Fibroblast of skin of abdomen (primary cell): ENCODE measurements at places on chromosomes 5 and 9.

DNA sequence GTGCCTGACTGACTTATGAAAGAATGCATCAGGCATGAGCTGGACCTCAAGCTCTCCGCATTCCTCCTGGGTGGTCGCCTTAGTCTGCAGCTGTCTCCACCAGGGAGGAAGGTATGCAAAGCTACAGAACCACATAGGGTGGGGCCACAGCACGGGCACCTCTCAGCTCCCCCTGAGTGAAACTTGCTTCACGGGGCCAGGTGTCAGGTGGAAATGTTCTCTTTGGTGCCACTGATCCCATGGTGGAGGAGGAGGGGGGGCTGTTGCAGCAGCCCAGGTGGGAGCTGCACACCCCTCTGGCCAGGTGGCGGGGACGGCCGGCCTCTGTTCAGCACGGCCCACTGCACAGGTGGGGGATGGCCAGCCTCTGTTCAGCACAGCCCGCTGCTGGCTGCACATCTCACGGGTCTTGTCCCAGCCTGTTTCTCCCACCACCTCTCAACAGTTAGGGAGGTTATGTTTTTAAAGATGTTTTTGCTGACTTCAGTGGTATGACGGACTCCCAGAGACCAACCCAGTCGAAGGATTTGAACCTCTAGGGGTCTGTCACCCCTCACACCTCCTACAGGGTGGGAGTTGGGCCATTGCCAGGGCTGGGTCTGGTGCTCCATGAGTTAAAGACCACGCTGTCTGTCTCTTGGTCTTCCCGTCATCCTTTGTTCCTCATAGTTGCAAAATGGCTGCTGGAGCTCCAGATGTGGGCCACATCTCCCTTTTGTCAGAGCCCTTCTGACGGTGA lies 34.3 kb downstream of the MRPL36 start:
- no peak for DNase-seq

GRCh38 chr5:115686738-115687074 lies 60.9 kb upstream of the TMED7 start:
- DNase-seq = peak; percentile 77

DNA sequence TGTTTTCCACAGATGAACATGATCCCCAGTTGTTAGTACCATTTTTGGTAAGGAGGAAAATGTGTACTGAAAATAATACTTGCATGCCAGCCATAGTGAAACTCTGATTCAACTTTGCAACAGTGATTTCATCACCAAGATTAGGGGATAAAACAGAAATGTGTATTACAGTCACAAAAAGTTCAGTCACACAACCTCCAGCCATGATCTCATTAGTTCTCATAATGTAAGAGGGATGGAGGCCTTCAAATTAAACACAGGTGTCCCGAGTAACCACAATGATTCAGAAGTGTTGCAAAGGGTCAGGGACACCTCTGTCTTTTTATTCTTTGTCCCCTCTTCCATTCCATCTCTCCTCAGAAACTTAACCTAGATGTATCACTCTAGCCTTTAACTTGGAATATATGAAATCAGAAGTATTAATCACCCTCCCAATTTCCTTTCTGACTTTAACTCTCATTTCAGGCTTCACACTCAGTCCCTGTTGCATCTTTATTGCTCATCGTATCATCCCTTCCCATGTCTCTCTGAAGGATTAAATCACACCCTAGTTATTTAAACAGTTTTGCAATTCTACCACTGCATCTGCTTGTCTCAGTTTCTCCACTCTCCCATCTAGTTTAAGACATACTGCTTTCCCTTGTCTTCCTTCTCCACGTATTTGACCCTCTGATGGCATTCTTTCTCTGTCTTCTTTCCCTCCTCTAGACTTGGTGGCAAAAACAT lies 291.2 kb downstream of the ADAMTS6 start:
- peak; percentile 99 for DNase-seq

DNA sequence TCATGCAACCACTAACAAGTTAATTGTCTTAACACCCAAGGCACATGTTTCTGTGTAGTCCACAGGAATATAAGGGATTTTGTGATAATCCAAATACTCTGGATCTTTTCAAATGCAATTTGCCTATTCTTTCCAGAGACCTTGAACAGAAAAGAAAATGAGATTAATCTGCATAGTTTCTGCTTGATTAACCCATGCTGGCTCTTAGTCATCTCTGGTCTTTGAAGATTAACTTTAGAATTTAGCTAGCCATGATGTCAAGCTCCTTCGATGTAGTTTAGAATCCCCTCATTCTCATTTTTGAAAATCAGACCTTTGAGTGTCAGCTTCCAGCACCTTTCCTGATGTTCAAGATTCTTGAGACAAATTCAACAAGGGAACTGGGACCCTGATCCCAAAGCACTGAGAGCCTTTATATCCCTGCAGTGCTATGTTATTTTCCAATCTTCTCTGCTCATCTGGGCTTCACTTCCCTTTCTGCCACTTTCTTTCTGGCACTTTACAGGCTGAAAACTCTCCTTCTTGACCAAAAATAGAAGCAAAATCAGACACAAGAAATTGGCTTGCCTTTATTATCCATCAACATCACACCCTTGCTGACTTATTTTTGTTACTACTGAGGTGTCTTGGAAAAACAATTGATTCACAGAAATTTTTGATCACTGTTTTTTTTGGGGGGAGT lies 155.5 kb downstream of the PALM2AKAP2 start:
- no peak for DNase-seq

GRCh38 chr9:121700165-121700831 lies 48.9 kb downstream of the DAB2IP start:
- no peak for DNase-seq

DNA sequence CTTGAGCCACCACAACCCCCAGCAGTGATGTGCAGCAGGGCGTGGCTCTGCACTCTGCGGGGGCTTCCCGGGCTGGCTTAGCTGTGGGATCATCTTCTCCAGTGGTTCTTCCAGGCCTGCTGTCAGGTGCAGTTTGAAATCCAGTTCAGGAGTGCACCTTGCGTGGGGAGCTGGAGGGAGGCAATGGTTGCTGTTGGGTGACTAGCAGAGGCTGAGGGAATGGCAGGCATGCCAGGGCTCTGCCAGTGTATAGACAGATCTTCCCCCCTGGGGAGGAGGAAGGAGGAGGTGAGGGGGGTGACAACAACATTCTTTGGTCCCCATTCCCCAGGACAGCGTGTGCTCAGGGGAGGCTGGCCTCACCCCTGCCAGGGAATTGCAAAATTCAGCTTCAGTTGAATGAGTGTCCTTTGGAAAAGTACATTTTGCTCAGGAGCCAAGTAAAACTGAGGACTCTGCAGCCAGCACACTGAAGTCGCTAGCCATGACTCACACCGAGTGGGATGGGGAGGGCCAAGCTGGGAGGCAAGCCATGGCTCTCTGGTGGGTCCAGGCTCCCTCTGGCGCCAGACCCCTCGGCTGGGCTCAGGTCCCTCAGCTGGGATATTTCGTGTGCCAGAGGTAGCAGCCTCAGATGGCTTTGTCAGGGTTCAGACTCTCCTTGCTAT lies 35.0 kb downstream of the ERGIC1 start:
- DNase-seq = peak; percentile 87

- DNase-seq = no peak
Measured at GRCh38 chr5:79241535-79241979, 5.6 kb downstream of the JMY start.

GRCh38 chr5:36040651-36041536 lies 25.8 kb downstream of the UGT3A2 start:
- DNase-seq = no peak

GRCh38 chr5:67393211-67393610 lies 196.6 kb upstream of the CD180 start:
- no peak for DNase-seq

GRCh38 chr9:132588501-132589147 lies 6.2 kb downstream of the BARHL1 start:
- DNase-seq = no peak

- peak; percentile 69 for DNase-seq
Measured at GRCh38 chr9:107732781-107733522, 243.4 kb upstream of the KLF4 start.

DNA sequence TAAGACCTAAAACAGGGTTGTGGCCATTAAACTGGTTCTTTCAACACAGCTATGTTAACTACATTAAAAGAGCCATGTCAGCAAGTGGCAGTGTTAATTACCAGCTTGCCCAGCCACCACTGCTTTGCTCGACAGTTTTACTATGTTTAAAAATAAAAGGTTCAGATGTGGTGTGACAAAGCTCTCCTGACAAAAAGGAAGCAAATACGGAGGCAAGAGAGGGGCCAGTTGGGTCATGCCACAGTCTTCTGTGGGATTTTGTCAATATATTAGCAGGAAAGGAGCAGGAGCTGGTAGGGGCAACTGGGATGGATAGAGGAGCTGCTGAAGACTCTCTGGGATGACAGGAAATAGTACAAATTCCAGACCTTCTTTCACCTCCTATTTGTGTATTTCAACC lies 113.5 kb upstream of the PCA3 start:
- peak; percentile 12 for DNase-seq

DNA sequence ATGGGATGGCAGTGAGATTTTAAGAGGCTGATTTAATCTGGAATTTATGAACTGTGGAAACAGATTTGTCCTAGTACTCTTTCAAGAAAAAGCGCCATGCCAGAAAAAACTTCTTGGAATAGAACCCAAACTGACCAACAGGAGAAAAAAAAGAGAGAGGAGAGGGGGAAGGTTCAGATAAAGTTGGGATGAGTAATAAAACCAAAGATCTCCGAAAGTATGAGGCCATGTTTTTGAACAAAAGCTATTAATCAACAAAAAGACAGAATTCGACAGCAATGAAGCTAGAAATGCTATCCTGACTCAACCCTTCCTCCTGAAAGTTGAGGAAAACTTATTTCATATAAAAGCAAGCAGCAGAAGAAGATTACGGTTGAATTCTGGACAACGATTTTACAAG lies 135.5 kb downstream of the CEMIP2 start:
- DNase-seq = peak; percentile 28

GRCh38 chr5:3948838-3949237 lies 353.2 kb downstream of the IRX1 start:
- DNase-seq = no peak

DNA sequence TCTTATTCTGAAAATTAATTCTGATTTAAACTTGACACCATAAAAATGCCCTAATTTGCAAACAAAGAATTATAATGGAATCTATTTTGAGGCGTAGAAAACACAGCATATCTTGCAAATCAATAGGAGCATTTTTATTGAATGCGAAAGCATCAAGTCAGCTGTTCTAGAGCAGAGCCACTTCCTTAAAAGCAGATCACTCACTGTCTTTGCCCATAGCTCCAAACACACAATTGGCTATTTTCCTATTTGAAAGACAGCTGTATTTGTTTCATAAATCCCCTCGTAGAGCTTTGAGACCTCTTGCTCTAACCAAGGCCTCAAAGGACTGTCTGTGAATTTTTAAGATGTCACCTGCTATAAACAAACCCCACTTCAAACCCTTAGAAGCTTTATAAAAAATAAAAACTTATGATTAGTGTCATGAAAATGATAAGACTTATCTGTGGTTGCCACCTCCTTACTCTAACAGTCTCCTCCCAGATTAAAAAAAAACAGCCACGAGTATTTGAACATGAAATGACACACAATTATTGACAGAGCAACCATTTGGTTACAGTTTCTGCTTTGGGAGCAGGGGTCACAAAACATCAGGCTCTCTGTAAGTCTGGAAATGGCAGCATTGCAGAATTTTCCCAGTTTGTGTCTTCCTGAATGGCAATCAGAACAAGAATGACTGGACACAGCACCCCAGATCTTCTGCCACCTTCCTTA lies 75.6 kb upstream of the RASEF start:
- DNase-seq = no peak
